Stimulated activated CD4-positive, alpha-beta T cell treated with anti-CD3 and anti-CD28 coated beads, Interleukin-1b, Interleukin-23, amount 100 ng/mL, for 1 hour (primary cell): ENCODE measurements at places on chromosomes 6 and 20.

DNA sequence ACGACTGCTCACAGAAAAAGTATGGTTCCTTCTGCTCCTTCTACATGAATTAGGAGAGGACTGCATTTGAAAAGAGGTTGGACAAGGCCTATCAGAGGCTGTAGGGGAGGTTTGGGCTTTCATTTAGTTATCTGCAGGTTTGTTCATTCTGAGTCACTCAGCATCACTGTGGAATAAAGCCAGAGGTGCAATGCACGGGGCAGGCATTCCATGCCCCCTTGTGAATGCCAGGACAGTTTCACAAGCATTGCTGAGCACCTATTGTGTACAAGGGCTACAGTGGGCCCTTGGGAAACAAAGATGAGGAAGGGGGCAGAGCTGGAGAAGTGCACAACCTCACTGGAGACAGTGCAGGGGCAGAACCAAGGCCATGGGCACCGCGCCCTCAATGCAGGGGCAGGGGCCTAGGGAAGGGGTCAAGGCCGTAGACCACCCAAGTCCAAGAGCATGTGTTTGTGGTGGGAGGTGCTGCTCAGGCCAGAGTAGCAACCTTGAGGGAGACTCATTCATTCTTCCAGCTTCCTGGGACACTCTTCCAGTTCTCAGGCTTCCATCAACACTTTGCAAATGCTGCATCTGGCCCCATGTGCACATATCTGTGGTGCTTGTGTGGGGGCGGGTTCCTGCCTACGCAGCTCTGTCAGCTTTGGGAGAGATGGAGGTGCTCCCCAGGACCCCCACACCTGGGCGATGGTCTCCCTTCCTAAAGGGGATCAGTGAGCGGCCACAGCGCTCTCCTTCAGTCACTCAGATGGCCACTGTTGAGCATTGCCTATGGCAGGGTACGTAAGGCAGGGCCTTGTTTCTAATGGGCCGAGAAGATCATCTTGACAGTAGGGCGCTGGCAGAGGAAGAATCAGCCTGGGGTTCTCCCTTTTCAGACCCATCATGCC, 204.5 kb downstream of the SYNDIG1 start:
- no peak for DNase-seq

DNA sequence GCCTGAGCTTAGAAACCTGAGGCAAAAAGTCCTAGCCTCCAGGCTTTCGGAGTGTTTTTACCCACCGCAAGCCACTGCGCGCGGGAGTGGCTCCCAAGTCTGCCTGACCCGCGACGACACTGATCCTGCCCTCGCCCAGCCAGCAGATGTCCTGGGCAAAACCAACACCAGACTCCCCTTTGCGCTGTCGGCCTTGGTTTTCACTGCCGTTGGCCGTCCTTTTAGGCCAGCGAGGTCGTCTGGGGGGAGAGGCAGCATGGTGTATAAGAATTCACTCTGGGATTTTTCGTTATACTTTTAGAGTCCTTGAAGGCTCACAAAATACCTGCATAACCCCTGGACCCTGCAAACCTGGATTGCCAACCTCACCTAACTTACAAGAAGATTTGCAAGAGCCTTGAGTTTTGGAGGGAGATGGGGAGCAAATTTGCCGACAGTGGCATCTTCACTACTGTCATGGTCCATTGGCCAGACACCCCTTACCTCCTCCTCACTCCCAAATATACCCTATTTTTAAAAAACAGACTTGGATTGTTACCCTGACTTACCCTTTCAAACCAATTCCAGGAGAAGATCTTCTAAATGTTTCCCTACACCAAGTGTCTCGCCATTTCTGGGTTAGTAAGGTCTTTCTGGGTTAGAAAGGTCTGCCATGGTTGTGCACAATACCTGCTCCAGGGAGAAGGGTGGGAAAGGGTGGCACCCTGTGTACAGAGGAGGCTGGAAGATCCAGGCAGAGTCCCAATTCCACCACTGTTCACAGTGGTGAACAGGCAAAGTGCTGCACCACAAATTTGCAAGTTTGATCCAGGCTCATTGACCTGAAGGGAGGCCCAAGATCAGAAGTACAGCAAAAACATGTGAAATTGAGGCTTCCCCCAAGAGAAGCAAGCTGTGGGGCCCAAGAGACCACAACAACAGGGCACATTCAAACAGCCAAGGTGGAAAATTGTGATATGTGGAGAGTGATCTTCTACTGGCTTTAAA, 4.4 kb downstream of the FOXA2 start:
- DNase-seq = no peak

- DNase-seq = no peak
These were observed 489.9 kb downstream of the TFAP2A start for GRCh38 chr6:9924971-9925370.

DNA sequence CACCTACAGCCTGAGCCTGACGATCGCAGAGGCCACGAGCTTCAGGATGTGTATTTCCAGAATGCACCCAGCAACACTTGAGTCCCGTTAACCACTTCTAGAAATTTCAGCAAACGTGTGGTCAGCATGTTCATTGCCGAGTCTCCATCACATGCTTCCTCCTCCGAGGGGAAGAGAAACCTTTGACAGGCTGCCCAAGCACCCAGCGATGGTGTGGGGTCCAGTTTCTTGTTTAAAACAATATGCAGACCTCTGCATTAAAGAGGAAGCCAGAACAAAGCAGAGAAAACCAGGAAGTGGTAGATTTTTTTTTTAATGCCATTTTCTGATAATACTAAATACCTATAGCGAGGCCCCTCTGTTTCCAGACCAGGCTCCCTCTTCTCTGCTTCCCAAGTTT, 71.9 kb downstream of the GNAS-AS1 start:
- DNase-seq = no peak

DNA sequence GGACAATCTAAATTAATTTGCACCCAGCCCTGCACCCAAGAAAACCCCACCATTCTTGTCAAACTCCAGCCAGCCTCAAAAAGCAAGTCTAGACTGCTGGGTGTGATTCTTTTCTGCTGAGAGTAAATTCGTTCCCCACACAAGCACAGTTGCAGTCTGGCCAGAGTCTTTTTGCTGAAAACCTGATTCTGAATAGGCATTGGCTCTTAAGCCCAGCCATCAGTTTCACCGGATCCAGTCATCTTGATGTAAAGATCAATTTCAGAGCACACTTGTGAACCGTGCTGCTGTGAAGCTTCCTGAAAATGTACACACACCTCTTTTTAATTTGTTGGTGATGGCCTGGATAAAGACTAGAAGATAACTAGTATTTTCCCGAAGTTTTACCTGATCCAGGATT, 159.4 kb upstream of the GGTLC1 start:
- DNase-seq = no peak

DNA sequence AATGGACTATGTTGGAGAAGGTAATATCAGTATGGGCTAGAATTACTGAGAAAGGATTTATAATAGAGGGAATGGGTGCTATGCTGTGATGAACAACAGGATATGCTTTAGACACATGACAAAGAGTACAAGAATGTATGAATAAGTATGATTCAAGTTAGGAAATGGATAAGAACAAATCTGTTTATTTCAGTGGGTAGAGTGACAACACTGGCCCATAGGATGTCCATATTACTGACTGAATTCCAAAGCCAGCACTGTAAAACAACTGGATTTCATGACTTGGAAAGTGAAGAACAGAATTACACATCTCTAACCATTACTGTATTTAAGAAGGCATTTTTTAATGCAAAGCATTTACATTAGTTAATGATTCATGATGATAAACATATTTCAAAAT, 35.9 kb downstream of the EPM2A start:
- DNase-seq = no peak

DNA sequence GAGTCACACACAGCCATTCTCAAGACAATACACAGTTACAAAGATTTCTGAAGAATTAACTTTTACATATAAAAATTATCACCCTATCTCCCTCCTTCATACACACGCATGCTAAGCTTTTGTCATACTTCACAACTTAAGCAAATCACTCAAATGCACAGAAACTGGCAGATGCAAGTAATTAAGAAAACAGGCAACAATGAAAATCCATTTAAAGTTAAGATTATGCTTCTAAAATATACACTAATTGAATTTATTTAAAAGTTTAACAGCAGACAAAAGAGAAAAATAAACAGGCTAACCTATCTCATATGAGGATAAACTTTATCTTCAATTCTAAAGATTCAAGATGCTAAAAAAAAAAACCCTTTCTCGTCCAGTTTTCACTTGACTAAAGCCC, 68.4 kb downstream of the DST start:
- no peak for DNase-seq

DNA sequence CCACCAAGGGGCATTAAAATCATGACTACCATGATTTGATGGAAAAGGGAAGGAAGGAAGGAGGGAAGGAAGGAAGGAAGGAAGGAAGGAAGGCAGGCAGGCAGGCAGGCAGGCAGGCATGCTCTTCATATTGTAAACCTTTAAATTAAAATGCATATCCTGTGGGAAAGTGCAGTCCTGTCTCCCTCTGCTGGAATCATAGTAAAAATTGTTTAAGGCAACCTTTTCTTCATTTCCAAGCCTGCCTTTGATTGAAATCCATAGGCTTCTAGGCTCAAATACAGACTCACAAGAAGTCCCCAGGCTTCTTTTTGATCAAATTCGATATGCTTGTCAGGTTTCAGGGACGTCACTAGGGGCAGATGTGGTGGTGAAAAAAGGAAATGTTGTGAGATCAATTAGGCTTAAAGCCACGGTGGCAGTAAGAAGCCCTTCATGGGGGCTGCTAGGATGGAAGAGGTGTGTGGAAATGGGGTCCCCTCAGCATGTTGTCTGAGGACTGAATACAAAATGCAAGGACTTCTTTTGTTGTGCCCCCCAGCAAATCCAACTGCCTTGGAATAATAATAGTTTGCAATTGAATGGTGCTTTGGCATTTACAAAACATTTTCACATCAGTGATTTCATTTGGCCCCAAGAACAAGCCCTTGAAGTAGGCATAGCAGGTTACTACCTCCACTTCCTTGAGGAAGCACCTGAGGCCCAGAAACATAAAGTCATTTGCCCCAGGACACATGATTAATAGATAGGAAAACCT, 25.6 kb upstream of the GABRR1 start:
- no peak for DNase-seq

GRCh38 chr6:11260249-11261038, 28.0 kb upstream of the NEDD9 start:
- no peak for DNase-seq

DNA sequence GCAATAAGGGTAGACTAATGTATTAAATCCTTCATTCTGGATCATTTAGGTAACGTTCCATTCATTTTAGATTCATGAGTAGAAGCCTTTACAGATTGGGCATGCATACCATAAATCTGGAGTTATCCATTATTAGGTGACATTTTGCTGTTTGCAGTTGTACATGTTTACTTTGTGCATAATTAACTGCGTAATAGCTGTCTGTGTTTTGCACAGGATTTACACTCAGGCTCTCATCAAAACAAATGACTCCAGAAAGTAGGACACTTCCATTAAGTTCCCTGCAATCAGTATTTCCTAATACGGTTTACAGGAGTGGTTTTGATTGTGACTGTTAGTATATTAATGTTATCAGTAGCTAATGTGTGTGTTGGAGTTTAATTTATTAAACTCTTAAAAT, 997.4 kb downstream of the HACE1 start:
- DNase-seq = no peak

DNA sequence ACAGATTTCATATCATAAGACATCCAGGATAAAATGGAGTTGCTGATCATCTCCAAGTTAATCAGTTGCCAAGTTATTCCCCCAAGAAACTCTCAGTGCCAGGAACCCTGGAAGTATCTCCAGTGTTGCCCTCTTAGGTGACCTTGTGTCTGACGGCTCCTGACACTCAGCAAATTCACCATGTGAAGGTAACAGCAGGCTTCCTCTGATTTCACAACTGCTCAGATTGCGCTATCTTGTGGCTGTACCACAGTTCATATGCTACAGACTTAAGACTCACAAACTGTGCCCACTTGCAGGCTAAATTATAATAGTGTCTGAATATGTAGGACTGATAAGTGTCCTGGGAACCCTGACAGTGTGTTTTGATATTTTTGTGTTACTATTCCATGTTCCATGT, 186.6 kb upstream of the OPRM1 start:
- DNase-seq = no peak
